ENCODE measurements at places on chromosomes 2 and 18.

GRCh38 chr2:164554487-164554886, 66.8 kb downstream of the GRB14 start:
- DNase-seq = no peak

DNA sequence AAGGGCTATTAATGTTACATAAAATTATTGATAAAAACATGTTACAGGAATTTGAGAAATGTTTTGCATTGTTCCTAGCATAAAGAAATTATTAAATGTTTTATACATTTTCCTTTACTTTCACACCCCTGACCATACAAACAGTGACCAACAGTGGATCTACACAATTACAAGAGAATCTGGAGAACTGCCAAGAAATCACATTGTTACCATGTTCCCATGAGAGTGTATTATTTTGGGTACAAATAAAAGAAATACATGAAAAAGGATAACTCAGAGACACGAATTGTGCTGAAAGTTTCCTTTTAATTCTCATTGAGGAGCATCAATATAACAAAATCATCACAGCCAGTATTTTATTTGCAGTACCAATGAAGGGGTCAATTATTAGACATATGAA, 150.1 kb downstream of the WDPCP start:
- DNase-seq = no peak

- no peak for DNase-seq
Measured at GRCh38 chr2:11709293-11709692, 37.1 kb upstream of the LPIN1 start.

DNA sequence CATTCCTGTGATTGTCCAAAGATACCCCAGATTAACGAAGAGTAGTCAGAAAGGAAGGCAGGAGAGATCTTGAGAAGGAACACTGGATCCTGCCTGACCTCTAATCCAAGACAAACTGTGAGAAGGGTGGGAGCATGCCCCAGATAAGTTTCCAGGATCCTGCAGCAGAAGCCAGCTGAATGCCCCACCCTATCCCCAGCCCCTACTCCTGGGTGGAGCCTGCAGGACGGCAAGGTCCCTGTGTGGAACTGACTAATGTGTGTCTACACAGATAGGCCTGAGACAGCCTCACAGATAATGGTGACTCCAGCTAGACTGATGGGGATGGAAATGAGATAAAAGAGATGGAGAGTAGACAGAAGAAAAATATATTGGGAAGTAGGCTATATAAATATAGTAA, 174.3 kb downstream of the PDE1A start:
- no peak for DNase-seq

DNA sequence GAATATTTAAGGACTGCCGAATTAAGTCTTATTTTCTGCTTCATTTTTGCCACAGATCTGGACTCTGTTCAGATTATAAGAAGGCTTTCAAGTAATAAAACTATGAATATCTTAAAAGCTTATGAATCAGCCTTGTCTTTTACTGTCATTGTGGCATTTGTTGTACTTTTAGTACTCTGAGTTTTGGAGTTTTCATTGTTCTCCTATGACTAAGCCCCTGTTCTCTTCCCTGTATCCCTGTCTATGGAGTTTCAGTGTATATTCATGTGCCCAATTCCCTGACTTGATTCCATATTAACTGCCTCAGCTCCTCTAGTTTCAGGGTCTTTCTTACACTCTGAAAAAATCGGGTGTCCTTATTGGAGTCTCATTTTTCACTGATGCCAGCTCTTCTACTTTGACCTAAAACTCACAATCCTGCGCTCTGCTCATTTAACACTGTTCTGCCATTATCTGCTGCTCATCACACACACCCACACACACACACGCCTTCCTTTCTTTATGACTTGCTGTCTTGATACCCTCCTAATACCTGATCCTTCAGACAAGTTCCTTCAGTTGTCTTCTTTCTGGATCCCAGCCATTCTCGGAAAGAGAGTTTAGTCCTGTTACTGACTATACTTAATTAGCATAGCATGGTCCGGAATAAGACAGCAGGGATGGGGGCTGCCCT, 511.8 kb downstream of the CPS1 start:
- no peak for DNase-seq

DNA sequence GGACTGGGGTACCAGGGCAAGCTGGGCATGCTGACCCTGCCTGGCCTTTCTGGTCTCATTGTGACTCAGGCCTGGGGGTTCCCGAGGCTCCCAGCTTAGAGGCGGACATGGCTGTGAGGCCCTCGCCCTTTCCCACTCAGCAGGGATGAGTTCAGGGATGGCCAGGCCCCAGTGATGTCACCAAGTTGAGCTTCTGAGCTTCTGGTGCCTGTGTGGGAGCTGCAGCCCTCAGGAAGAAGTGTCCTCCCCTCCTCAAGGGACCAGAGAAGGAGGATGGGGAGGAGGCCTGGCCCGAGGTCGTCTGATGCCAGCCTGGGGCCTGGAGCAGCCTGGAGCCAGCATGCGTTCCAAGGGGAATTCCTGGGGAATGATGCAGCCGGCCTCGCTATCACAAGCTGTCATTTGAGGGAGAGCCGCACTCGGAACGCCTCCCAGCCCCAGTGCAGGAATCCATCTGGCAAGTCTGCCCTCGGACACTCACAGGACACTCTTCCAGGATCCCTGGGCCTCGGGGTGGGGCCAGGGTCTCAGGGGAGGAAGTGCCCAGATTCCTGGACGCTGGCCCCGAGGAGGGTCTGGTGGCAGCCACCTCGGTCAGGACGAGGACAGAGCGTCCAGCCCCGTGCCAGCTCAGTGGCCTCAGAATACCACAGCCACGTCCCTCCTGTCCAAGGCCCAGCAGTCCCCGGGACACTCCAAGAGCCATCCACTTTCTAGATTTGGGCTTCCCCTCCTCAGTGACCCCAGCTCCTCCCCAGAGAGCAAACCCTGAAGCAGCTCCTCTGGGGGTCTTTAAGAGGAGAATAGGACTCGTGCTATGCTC, 61.2 kb upstream of the GPC1 start:
- no peak for DNase-seq

DNA sequence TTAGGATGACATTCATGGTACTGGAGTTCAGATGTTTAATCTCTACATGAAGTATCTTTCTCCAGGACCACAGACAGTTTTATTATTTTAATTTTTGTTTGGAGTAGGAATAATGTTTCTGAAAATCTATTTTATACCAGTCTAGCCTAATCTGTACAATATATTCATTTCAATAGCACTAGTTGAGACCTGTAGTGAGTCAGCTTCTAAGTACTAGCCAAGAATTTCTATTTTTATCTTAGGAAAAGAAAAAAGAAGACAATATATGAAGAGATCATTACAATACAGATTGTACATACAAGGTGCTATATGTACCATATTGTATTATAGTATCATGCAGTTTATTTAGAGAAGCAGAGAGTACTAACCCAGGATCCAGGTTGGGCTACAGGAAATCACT, 826.9 kb upstream of the PIK3C3 start:
- no peak for DNase-seq

GRCh38 chr2:67466734-67467133, 69.6 kb downstream of the ETAA1 start:
- no peak for DNase-seq

- DNase-seq = no peak
Measured at GRCh38 chr2:216503159-216503629, 4.5 kb downstream of the RPL37A start.

DNA sequence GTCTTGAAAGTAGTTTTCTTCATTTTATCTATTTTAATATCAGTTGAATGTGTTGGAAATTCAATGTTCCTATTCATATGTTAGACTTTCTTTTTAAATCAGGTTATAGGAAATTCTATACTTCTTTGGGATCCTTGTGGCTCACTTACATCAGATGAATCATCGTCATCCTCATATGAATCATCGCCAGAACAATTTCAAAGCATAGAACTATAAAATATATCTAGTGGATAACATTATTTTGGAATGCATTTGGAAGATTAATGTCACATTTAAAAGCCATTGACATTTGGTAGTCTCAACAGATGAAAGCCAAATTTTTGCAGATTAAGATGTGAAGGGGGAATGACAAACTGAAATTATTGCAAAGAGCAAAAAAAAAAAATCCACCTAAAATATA, 94.1 kb downstream of the FAM161A start:
- peak; percentile 66 for DNase-seq

DNA sequence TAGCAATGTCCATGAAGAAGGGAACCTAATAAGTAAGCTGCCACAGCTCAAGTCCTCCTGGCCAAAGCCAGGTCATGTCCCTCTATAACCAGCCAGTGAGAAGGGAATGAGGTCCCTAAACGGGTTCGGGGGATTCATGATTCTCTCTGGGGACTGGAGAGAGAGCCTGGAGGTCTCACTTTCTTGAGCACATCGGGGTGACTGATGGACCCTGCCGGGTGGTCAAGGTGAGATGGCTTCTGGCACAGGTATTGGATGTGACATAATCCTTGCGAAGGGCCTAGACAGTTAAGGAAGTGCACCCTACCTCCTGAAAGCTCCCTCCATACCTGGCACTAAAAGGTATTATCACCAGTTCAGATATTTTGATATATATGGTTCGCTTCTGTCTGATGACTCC, 45.7 kb downstream of the HRH4 start:
- no peak for DNase-seq

DNA sequence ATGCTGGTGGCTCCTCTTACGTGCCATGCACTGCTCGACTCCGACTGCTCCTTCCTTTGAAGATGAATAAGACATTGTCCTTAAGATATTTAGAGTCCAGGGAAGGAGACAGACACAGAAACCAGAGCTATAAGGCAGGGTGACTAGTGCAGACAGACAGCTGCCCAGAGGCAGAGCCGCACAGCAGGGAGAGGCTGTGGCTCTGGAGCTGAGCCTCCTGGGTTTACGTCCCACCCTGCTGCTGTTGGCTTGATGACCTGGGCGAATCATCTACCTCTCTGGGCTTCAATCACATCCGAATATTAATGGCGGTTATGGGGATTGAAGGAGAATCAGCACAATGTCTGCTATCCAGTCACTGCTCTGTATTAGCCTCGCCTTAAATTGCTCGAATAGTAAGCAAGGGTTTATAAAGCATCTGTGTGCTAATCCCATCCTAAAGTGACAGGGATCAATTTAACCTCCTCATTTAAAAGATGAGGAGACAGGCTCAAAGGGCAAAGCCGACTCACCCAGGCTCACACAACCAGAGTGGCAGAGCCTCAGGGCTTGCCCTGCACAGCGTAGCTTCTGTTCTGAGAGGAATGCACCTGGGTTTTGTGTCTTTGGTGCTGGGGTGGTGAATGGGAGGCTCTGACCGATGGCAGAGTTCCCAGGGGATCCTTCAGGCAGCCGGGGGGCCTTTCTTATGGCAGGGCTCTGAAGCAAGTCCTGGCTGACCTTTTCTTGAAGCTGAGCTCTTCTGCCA, 284.1 kb downstream of the MYCN start:
- DNase-seq = no peak

GRCh38 chr2:66377832-66378231, 57.1 kb upstream of the MEIS1 start:
- DNase-seq = no peak

DNA sequence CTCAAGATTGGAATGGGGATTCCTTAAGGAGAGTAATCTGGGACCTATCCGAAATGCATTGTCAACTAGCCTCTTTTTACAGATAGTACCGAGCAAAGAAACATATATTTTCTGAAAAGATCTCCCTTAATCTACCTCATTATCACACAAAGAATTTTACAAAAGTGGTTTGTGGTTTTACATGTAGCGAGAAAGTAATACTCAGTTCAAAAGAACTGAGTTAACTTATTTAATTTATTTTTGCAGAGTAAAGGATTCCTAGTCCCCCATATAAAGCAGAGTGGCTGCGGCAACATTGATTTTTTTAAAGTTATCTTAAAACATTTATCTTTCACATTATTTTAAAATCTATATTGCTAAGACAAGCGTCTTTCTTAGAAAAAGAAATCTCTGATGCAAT, 15.9 kb upstream of the SOS1 start:
- DNase-seq = no peak

DNA sequence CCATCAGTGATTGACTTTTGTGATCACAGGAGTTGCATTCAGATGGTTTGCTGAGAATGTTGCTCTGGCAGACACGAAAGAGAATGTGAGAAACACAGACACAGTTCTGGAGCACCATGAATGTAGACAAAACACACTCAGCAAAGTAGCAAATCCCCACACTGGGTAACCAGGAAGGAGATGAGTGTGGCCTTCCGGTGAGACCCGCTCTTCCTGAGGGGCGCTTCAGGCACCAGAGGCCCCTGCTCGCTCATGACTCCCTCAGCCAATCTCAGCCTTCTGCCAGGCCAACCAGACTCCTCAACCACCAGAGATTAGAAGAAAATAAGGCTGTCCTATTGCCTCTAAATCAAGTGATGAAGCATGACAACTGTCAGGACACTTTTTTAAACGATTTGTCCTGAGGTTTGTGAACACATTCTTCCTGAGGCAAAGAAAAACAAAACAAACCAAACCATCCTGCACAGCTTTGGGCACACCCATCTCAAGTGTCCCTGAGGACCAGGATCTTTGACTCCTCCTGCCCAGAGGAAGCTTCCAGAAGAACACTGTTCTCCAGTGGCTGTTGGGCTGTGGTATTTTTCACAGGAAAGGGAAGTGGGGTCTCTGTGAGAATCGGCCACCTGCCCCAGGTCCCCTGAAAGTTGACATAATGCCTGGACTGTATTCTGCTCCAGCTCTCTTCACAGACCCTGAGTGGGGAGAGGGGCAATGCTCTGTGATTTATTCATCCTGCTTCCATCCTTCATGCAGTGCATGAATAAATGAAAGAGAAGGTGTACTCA, 152.8 kb downstream of the BCL11A start:
- no peak for DNase-seq
